ENCODE measurements at places on chromosomes 11 and 22. TPM values are rescaled to one million over a fixed set of nuclear protein-coding genes. Genes with fewer than 3 reads are reported as not detected.

GRCh38 chr11:64330888-64331287, 9.1 kb upstream of the CCDC88B start:
- no peak for DNase-seq

Gene ZDHHC8
- 36.7 TPM for polyA plus RNA-seq

DNA sequence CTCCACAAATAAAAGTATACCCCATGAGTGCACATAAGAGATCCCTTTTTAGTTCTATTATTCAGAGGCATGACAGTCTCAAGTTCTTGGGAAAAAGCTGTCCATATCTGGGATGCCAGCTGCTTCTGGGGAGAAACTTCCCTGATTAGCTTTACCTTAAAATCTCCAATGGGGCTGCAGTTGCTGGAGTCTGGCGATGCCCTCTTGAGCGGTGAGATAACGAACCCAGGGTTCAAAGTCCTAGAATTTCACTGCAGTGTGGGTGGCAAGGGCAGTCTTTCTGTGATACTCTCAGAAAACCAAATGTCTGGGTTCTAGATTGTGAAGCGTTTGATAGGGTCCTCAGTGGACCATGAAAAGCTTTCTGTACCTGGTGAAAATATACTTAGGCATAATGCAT, 7.4 kb upstream of the PRR33 start:
- no peak for DNase-seq

DNA sequence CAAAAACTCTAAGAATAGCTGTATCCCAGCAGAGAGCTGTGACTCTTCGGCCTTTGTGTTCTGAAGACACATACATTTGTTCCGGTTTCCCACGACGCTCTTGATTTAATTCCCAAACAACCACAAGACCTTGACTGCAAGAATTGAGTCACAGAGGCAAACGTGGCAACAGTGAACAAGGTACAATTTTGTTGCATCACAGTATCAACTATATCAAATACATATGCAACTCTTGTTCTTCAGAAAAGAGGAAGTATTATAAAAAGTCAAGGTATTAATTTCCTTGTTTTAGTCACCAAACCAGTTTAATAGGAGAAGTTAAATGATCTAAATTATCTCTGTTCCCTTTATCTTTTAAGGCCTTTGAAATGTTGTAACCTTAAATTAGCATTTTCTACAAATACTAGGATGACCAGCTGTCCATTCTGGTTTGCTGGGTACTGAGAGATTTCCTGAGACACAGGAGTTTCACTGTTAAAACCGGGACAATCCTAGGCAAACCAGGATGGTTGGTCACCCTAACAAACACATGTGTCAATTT, 11.1 kb downstream of the HPS5 start:
- DNase-seq: no peak

Gene ISX
- polyA plus RNA-seq: 0.23 TPM

DNA sequence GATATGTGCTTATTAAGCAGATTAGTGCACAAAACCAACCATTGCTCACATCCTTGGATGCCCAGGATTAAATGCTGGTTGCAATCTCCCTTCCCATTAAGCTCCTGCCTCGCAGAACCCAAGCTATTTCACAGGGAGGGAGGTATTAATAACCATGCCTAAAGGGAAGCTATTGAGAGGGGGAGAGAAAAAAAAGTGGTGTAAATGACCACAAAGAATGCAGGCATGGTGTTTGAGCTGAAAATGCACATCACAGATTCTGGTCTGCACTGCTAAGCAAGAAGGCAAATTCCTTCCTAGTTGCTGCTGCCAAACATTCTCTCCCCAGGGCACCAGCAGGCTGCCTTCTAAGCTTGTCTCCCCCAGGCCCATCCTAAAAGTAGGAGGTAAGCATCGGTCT, 92.0 kb upstream of the ISX start:
- no peak for DNase-seq

DNA sequence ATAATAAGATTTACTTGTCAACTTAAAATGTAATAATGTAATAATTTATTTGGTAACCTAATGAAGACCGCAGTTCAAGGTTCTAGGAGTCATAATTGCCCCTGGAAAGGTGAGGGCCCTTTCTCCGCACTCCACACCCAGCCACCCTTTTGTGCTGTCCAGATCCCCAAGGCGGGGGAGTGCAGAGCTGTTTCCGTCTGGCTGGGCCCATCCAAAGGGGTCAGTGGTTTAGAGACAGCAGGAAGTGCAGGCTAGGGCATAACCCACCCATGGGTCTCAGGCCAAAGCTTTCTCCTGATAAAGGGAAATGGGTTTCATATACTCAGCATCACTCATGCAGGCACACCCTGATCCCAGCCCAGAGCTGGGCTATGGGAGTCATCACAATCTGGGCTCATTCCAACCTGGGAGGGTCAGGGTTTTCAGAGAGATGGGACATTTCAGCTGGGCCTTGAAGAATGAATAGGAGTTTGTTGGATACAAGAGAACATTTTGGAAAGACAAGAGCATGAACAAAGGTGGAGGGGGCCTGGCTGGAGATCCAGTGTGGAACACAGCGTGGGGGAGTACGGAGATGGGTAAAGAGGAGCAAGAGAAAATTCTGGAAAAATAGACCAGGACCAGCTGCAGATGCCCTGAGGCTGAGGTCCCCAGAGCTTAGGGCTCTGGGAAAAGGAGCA, 432.2 kb downstream of the TBC1D22A start:
- no peak for DNase-seq

Gene SLC22A6
- polyA plus RNA-seq: 20.2 TPM

Measured in right renal pelvis (tissue), 4 donors.